ENCODE measurements at places on chromosomes 16 and 17. TPM values are rescaled to one million over a fixed set of nuclear protein-coding genes. Genes with fewer than 3 reads are reported as not detected.

The MYO1D gene
- 18.0 TPM for total RNA-seq

The FAAP100 gene
- total RNA-seq, result 38.9 TPM

GRCh38 chr17:49851387-49852291 lies 3.8 kb upstream of the TAC4 start:
- peak overlapping the region; percentile 66 for H3K4me3 ChIP-seq
- peak; percentile 55 for DNase-seq
- H3K27ac ChIP-seq, result no peak overlapping the region
- peaks cover 13% of the 10 kb centered on the region for H3K27me3 ChIP-seq

- H3K4me3 ChIP-seq, result no peak overlapping the region
- no peak for DNase-seq
- H3K4me1 ChIP-seq, result no peaks in the 10 kb centered on the region
- H3K27me3 ChIP-seq, result no peaks in the 10 kb centered on the region
- no peaks in the 10 kb centered on the region for H3K36me3 ChIP-seq
These were observed 34.3 kb downstream of the MYH3 start for GRCh38 chr17:10622617-10623485.

GRCh38 chr17:81128338-81128737 lies 37.0 kb upstream of the PVALEF start:
- no peak for DNase-seq
- H3K27me3 ChIP-seq, result no peaks in the 10 kb centered on the region
- H3K4me3 ChIP-seq, result no peak overlapping the region
- H3K27ac ChIP-seq, result no peak overlapping the region
- no peaks in the 10 kb centered on the region for H3K36me3 ChIP-seq

The LGALS9B gene
- total RNA-seq, result not detected

DNA sequence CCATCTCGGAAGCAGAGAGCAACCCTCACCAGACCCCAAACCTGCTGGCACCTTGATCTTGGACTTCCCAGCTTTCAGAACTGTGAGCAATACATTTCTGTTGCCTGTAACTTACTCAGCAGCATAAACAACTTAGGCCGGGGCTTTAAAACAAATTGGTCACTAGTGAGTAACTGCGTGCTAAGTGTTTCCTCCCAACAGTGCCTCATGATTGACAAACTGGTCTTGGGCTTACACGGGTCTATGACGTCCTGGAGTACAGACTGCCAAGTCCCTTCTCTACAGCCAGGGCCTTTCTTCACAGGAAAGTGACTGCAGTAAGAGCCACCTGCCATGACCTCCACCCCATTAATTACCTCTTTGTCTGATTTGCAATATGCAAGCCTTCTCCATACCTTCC lies 136.7 kb downstream of the XYLT1 start:
- no peak overlapping the region for H3K27ac ChIP-seq
- DNase-seq, result peak; percentile 87
- H3K36me3 ChIP-seq, result no peaks in the 10 kb centered on the region
- peaks cover 4% of the 10 kb centered on the region for H3K4me1 ChIP-seq

- no peak for DNase-seq
- H3K4me3 ChIP-seq, result no peak overlapping the region
- H3K36me3 ChIP-seq, result peaks cover 3% of the 10 kb centered on the region
- H3K27ac ChIP-seq, result no peak overlapping the region
- no peaks in the 10 kb centered on the region for H3K4me1 ChIP-seq
These were observed 15.9 kb downstream of the POLR3K start for GRCh38 chr16:37511-37910.

- H3K4me1 ChIP-seq, result no peaks in the 10 kb centered on the region
- H3K4me3 ChIP-seq, result no peak overlapping the region
- no peak overlapping the region for H3K27ac ChIP-seq
- no peak for DNase-seq
These were observed 20.7 kb downstream of the SPNS2 start for GRCh38 chr17:4519361-4519788.

- H3K4me3 ChIP-seq, result no peak overlapping the region
- no peak overlapping the region for H3K27ac ChIP-seq
- no peaks in the 10 kb centered on the region for H3K27me3 ChIP-seq
- peak; percentile 61 for DNase-seq
- H3K4me1 ChIP-seq, result peaks cover 4% of the 10 kb centered on the region
- no peaks in the 10 kb centered on the region for H3K36me3 ChIP-seq
These were observed 133.3 kb downstream of the ZNF778 start for GRCh38 chr16:89350701-89351380.

The CORO6 gene
- total RNA-seq, result 8.9 TPM

- peak; percentile 98 for DNase-seq
- no peaks in the 10 kb centered on the region for H3K27me3 ChIP-seq
- peak overlapping the region; percentile 53 for H3K27ac ChIP-seq
- no peak overlapping the region for H3K4me3 ChIP-seq
- H3K36me3 ChIP-seq, result no peaks in the 10 kb centered on the region
- H3K4me1 ChIP-seq, result peaks cover 59% of the 10 kb centered on the region
These were observed 222.3 kb downstream of the MSI2 start for GRCh38 chr17:57478478-57479250.

- H3K27ac ChIP-seq, result peak overlapping the region; percentile 63
- H3K4me1 ChIP-seq, result peaks cover 12% of the 10 kb centered on the region
These were observed 103.5 kb downstream of the STX8 start for GRCh38 chr17:9472094-9472493.

The HES7 gene
- total RNA-seq, result 0.64 TPM

DNA sequence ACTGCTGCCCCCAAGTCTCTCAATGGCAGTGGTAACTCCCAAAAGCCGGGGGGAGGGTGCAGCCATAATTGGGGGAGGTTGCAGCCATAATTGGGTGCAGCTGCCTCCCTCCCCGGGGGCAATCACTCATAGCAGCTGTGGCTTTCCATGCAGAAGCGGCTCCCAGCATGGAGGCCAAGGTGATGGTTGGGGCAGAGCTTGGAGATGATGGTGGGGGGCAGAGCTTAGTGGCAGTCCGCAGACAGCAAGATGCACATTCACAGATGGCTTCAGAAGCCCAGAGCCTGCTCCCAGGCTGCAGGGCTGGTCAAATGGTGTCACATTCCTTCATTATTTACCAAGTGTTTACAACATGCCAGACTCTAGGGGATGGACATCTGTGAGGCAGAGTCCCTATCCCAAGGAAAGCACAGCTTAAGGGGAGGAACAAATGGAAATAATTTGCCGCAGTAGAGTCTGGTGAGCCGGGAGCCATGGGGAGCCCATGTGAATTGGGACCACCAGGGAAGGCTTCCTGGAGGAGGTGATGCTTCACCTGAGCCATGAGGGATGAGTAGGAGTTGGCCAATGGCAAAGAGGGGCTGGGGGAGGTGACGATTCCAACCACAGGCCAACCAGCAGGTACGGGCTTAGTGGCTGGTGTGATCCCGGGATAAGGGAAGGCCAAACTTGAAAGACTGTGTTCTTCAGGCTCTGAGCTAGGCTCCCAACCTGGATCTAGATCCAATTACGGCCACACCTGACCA lies 8.1 kb downstream of the DOC2B start:
- no peaks in the 10 kb centered on the region for H3K36me3 ChIP-seq
- H3K27ac ChIP-seq, result no peak overlapping the region
- no peak overlapping the region for H3K4me3 ChIP-seq
- DNase-seq, result no peak
- peaks cover 25% of the 10 kb centered on the region for H3K27me3 ChIP-seq

The PRSS21 gene
- not detected for total RNA-seq

DNA sequence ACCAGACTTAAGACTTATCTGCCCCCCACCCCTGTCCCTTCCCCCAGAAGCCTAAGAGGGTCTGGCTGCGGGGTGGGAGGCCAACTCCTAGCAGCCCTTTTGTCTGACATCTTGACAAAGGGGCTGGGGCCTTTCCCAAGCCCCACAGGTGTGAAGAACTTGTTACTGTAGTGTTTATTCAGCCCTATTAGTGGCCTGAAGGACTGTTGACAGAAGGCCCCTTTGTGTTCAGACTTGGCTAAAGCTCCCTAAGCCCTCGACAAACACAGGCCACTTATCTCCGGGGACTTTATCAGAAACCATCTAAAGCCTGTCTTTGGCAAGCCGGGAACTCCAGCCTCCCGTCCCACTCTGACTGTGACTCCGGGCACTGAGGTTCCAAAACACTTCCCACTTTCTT lies 129.8 kb downstream of the NTN1 start:
- H3K4me3 ChIP-seq, result no peak overlapping the region
- H3K27ac ChIP-seq, result no peak overlapping the region
- H3K36me3 ChIP-seq, result no peaks in the 10 kb centered on the region

DNA sequence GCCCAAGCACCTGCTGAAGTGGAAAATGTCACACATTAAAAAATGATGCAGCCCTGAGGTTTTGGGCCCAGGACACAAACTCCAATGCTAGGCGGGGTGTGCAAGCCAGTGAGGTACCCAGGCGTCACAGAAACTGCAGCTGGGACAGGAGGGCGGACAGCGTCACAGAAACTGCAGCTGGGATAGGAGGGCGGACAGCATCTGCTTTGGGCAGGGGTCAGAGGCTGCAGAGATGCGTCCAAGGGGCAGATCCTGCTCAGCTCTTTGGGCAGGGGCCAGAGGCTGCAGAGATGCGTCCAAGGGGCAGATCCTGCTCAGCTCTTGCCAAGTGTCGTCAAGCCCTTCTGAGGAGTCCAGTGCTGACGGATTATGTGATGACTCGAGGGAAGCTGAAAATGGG lies 43.9 kb upstream of the RCVRN start:
- H3K4me3 ChIP-seq, result no peak overlapping the region
- no peaks in the 10 kb centered on the region for H3K36me3 ChIP-seq
- no peaks in the 10 kb centered on the region for H3K4me1 ChIP-seq
- no peaks in the 10 kb centered on the region for H3K27me3 ChIP-seq

The ENGASE gene
- total RNA-seq, result 11.6 TPM

DNA sequence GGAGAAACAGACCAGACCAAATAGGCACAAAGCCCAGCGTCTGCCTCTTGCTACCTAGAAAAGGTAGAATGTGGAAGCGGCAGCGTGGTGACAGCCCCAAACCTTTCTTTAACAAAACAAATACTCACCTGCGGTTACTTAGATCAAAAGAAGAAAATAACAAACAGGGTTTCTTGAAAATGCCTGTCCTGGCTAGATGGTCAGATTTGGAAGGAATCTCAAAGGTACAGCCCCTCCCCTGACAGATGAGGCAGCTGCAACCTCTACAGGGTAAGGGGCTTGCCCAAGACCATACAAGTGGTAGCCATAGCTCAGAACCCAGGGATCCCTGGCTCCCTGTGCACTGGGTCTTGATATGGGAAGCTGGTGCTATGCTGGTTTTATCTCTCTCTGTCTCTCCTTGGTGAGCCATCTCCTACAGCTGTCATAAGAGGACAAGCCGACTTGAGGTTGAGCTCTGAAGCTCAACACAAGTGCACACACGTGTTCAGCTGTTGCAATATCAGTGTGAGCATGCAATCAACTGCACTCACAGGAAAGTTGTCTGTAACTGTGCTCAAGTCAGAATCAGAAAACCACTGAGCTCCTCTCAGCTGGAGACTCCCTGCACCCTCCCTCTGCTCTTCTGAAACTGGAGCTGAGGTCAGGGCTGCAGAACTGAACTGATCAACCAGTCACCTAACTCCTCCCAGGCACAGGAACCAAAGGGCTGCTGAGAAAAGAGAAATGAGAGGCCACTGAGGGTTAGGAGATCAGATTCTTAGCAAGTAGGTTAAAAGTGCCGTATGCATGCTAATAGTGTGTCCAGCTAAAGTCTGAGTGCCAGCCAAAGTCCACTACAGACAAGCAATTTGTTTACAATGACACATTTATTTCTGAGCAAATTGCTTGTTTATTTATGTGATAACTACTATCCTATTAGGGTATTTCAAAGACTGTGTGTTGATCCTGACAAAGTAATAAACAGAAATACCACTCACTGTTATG lies 6.1 kb upstream of the RNF157 start:
- no peak overlapping the region for H3K27ac ChIP-seq
- no peaks in the 10 kb centered on the region for H3K36me3 ChIP-seq
- DNase-seq, result no peak
- no peak overlapping the region for H3K4me3 ChIP-seq

DNA sequence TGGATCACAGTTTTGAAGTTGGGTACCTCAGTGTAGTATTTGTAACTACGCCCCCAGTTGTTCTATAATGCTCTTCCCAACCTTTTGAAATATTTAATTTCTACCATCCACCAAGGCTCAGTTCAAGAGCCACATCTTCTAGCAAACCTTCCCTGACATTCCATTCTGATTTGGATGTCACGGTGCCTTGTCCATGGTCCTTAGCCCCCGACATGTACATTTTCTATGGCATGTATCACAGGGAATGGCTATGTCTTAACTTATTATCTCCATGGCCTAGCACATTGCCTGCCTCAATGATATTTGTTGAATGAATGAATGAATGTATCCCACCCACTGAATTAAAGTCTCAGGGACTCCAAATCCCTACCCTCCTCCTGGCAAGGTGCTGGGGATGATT lies 6.4 kb upstream of the KRT28 start:
- H3K36me3 ChIP-seq, result no peaks in the 10 kb centered on the region
- H3K27ac ChIP-seq, result no peak overlapping the region
- no peak for DNase-seq

The ALOX15B gene
- total RNA-seq, result not detected

The MYH8 gene
- not detected for total RNA-seq

The OR1A1 gene
- total RNA-seq, result not detected

GRCh38 chr16:3654249-3654991 lies at the start of gene DNASE1:
Gene DNASE1 (plus strand): TSS chr16:3654691. CDS start chr16:3655374, 683 bp downstream.
- no peak within 1 kb of the TSS for H3K4me3 ChIP-seq
- no peak within 1 kb of the TSS for H3K27ac ChIP-seq
- peak; percentile 31 for DNase-seq
- H3K27me3 ChIP-seq, result no peaks in the 10 kb centered on the region
- peaks cover 16% of the 10 kb centered on the region for H3K36me3 ChIP-seq

The RECQL5 gene
- 24.6 TPM for total RNA-seq

- DNase-seq, result peak; percentile 72
- H3K4me3 ChIP-seq, result no peak overlapping the region
- H3K27me3 ChIP-seq, result no peaks in the 10 kb centered on the region
- no peak overlapping the region for H3K27ac ChIP-seq
- H3K36me3 ChIP-seq, result no peaks in the 10 kb centered on the region
- peaks cover 30% of the 10 kb centered on the region for H3K4me1 ChIP-seq
These were observed 50.3 kb downstream of the BMERB1 start for GRCh38 chr16:15484662-15485061.

GRCh38 chr17:33492731-33493265 lies 199.7 kb upstream of the ASIC2 start:
- H3K4me1 ChIP-seq, result no peaks in the 10 kb centered on the region
- H3K27me3 ChIP-seq, result peaks cover 2% of the 10 kb centered on the region
- DNase-seq, result no peak
- no peak overlapping the region for H3K4me3 ChIP-seq
- H3K27ac ChIP-seq, result no peak overlapping the region

DNA sequence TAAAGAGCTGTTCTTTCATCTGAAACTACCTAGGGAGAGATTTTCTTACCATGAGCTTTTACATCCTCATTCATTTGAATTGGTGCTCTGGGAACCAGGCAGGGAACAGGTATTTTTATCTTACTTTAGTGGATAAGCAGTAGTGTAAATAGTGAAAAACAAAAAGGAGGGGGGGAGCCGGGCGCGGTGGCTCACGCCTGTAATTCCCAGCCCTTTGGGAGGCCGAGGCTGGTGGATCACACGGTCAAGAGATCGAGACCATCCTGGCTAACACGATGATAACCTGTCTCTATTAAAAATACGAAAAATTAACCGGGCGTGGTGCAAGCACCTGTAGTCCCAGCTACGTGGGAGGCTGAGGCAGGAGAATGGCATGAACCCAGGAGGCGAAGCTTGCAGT lies 41.0 kb downstream of the HOXB1 start:
- H3K4me1 ChIP-seq, result peaks cover 38% of the 10 kb centered on the region
- no peak overlapping the region for H3K27ac ChIP-seq
- no peaks in the 10 kb centered on the region for H3K36me3 ChIP-seq

- H3K27me3 ChIP-seq, result no peaks in the 10 kb centered on the region
- H3K27ac ChIP-seq, result peak overlapping the region; percentile 95
- H3K4me3 ChIP-seq, result peak overlapping the region; percentile 95
- peaks cover 17% of the 10 kb centered on the region for H3K4me1 ChIP-seq
- DNase-seq, result peak; percentile 27
These were observed 787 bp downstream of the PRKAR1A start for GRCh38 chr17:68512960-68513474.

The MARVELD3 gene
- 1.4 TPM for total RNA-seq

The CACNG1 gene
- total RNA-seq, result not detected
